Motor neuron (in vitro differentiated cells): ENCODE measurements at places on chromosomes 7 and 10. TPM values are rescaled to one million over a fixed set of nuclear protein-coding genes. Genes with fewer than 3 reads are reported as not detected.

FXYD4 gene
- 0.29 TPM in 1 of 2 replicates, not detected in the other for total RNA-seq

PNLIPRP2 gene
- total RNA-seq, result not detected in 2 replicates

MEPCE gene
- total RNA-seq, result 11.5 and 13.9 TPM in 2 replicates

HOXA7 gene
- total RNA-seq, result 12.2 and 14.0 TPM in 2 replicates

CPXM2 gene
- total RNA-seq, result 0.35 and 0.76 TPM in 2 replicates

XRCC2 gene
- total RNA-seq, result 9.9 and 10.2 TPM in 2 replicates

SPAM1 gene
- total RNA-seq, result 0.27 TPM in 1 of 2 replicates, not detected in the other

SRRM3 gene
- 1.4 and 2.2 TPM in 2 replicates for total RNA-seq

IFIT2 gene
- 27.1 and 32.4 TPM in 2 replicates for total RNA-seq

SHLD2 gene
- 13.5 and 13.8 TPM in 2 replicates for total RNA-seq

ATRNL1 gene
- 26.4 and 29.6 TPM in 2 replicates for total RNA-seq

ST8SIA6 gene
- 0.14 and 0.21 TPM in 2 replicates for total RNA-seq

POLR3A gene
- total RNA-seq, result 22.2 and 22.8 TPM in 2 replicates

PRR15 gene
- total RNA-seq, result 37.8 and 40.8 TPM in 2 replicates

SHTN1 gene
- total RNA-seq, result 3.4 and 4.4 TPM in 2 replicates

VWDE gene
- 0.82 and 1.3 TPM in 2 replicates for total RNA-seq

NEBL gene
- 20.3 and 21.3 TPM in 2 replicates for total RNA-seq

C10orf67 gene
- total RNA-seq, result 0.22 and 0.50 TPM in 2 replicates

SPDYE5 gene
- total RNA-seq, result 0.46 and 0.92 TPM in 2 replicates

SPDYE17 gene
- not detected in 2 replicates for total RNA-seq

TMEM196 gene
- total RNA-seq, result 0.11 and 0.25 TPM in 2 replicates

PVRIG gene
- total RNA-seq, result 4.1 and 6.4 TPM in 2 replicates

ANKRD61 gene
- 0.71 and 2.1 TPM in 2 replicates for total RNA-seq

EFCAB10 gene
- total RNA-seq, result 0.97 and 1.9 TPM in 2 replicates

ANKRD7 gene
- total RNA-seq, result 1.1 and 1.4 TPM in 2 replicates

CNPY1 gene
- 0.28 and 0.29 TPM in 2 replicates for total RNA-seq
